ENCODE measurements at places on chromosomes 16 and 17.

GRCh38 chr17:73098919-73099318 lies 6.4 kb upstream of the SLC39A11 start:
- no peak for DNase-seq

GRCh38 chr16:28301620-28302019 lies 9.3 kb downstream of the SBK1 start:
- no peak for DNase-seq

DNA sequence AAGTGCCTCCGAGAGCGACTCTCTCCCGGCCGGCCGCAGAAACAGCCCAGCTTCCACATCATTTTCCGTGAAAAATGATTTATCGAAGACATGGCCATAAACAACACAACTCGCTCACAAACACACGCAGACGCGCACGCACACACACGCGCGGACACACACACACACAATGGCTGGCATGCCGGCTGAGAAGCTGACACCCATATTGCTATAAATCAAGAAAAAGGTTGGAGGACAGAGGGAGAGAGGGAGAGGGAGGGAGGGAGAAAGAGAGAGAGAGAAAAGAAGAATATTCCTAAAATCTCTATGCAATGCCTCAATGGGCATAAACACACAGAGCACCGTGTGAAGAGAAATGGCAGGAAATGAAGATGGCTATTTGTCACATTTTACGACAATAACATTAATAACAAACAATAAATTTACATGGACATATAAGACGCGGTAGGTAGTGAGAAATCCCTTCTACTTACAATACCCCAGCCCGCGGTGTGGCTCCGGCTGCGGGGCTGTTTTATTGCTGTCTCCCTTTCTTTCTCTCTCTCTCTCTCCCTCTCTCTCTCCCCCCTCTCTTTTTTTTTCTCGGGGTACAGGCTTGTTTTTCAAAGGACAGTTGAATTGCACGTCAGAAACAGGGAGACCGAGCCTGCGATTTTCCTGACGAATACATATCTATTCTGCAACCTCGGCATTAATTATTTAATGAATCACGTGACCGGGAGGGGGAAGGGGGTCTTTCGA lies 9.5 kb downstream of the HOXB4 start:
- DNase-seq, result no peak

DNA sequence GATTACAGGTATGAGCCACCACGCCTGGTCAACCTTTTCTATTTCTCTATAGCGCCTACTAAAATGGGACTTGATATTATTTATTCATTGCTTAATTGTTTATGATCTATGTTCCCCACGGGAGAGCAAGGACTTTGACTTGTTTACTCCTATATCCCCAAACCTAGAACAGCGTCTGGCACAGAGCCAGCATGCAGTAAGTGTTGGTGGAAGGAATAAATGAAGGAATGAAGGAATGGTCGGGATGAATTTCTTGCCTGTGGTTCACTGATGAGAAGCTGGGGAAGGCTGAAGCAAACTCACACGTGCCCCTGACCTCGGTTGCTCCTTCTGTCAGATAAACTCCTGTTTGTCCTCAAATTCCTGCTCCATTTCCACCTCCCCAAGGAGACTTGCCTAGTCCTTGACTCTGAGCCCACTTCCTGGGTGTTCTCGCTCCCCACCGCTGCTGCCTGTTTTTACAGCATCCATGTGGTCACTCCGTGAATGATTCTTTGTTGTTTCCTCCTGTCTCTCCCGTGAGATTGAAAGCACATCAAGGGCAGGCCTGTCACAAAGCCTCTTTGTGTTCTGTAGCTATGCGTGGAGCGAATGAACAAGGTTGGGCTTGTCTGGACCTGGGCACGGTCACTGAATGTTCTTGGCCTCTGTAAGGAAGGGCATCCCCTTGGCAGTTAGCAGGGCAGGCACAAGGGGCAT lies 17.3 kb downstream of the C17orf100 start:
- DNase-seq, result no peak

DNA sequence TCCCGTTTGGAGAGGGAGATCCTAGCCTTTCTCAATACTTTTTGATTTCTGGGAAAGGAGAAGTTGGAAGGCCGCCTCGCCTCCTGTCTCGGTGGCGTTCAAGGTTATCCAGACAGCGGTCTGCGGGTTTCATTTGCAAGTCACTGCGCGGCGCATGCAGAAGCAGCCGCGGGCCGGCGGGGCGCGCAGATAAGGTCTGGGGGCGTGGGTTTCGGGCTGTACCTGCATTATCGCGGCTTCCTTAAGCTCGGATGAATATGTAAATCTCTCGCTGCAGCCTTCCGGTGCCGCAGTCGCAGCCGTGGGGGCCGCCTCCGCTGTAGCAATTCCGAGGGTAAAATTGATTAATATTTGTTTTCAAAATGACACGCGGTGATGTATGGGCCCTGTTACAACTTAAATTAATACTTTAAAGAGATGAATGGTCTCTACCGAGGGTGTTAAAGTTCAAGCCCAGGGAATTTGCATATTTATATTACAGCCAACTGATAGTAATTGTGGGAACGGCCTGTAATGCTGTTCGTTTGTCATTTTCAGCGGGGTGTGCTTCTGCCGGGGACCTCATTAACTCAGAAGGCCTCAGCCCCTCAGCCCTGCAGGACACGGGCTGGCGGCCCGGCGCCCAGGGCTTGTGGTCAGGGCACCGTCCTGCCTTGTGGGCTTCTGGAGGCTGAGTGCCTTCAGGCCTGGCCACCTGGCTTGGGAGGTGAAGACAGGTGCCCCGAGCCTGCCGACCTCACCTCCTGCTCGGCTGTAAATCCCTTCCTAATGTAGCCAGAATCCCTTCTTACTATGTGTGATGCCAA lies 99.4 kb downstream of the CYLD start:
- DNase-seq, result peak; percentile 7

DNA sequence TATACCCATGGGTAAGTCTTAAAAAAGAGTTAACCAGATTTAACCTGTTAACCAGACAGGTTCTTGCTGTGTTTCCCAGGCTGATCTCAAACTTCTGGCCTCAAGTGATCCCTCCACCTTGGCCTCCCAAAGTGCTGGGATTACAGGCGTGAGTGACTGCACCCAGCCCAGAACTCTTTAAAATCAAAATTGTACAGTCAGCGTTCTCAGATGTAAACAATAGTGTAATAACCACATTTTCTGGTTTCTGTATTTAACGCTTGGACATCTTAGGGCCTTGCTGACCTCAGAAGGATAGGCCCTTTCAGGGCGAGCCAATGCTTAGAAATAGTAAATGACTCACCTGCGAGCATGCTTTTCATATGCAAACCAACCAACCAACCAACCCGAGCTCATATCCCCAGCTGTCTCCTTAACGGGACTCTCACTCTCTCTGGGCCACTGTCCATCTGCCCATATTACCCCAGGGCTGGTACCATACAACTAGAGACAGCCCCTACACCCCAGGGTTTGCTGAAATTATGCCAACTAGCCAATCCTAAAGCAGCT lies 415.0 kb upstream of the XYLT1 start:
- no peak for DNase-seq

- DNase-seq, result no peak
These were observed 734 bp downstream of the PGAP3 start for GRCh38 chr17:39687101-39687545.

- DNase-seq, result peak; percentile 48
These were observed 26.1 kb upstream of the KDM8 start for GRCh38 chr16:27177031-27177774.

DNA sequence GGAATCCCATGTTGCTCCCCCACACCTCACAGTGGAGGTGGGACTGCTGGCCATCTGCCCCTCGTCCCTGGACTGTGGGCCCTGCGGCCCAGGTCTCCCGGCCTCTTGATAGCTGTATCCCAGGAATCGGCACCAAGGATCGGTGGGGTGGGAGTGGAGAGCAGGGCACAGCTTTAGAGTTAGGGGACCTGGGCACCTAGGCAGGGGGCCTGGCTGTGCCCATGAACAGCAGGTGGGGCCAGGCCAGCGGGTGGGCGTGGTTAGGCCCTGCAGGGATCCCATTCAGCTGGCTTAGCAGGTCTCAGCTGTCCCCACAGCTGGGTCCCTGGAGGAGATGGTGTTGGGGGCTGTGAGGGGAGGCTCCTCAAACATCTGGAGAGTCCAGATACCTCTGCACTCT lies 49.2 kb downstream of the SREBF1 start:
- DNase-seq, result no peak

GRCh38 chr16:57797526-57798266 lies 4.6 kb downstream of the KIFC3 start:
- DNase-seq, result no peak

DNA sequence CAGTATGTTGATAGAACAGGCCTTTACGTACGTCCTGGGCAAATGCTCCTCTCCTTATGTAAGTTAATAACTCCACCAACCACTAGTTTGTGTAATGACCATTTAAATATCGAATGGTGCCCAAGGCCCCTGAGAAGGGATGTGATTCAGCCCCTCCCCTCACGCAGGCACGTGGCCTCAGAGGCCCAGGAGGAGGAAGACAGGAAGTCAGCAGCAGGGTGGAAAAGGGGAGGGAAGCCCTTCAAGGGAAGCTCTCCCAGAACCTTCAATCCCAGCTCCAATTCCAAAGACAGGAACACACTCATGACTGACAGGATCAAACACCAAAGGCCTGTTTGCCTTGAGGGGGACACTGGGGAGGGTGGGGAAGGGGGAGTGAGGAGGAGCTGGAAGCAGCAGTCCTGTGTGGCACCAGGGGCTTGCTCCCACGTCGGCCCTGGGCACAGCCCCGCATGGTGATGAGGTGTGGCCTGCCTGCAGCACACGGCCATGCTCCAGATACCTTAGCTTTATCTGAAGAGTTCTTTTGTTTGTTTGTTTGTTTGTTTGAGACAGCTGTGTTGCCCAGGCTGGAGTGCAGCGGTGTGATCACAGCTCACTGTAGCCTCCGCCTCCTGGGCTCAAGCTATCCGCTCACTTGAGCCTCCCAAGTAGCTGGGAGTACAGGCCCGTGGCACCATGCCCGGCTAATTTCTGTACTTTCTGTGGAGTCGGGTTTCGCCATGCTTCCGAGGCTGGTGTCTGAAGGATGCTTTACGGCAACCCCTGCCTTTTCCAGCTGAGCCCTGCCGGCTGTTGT lies 105.0 kb downstream of the ZNF778 start:
- peak; percentile 86 for DNase-seq

- no peak for DNase-seq
These were observed 588.3 kb upstream of the ZFHX3 start for GRCh38 chr16:73636196-73636595.

GRCh38 chr16:84451781-84452180 lies 52.7 kb downstream of the MEAK7 start:
- no peak for DNase-seq

DNA sequence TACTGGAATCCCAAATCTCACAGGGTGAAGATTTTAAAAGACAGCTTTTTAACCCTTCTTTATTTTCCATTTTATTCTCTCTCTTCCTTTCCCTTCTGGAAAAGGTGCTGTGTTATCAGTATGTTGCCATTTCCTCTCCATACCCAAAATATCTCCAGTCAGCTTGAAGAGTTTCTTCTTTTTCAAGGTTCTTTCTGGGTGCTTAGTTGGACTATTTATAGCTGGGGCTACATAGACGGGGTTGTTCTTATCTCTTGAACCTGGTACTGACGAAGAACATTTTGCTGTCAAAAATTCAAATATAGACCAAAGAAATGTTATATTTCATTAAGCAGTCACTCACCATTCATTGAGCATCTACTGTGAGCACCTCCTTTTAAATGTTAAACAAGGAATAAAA lies 48.6 kb downstream of the IST1 start:
- DNase-seq, result no peak

DNA sequence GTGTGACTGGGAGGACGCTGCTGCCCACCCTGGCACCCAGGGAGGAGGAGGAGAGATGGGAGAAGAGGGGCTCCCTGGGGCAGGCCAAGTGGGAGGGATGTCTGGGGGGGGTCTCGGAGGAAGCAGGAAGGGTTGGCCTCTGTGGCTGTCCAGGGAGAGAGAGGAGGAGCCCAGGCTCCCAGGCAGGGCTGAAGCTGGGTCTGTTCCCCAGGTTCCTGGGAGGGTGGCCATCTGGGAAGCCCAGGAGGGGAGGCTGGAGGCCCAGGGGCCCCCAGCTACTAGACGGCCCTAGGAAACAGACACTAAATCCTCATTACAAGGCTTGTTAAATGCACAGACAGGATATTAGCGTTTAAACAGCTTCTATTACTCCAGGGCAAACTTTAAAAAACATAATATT lies 139.8 kb downstream of the ENGASE start:
- no peak for DNase-seq

- DNase-seq, result no peak
These were observed 7.6 kb upstream of the FZD2 start for GRCh38 chr17:44549686-44550085.

DNA sequence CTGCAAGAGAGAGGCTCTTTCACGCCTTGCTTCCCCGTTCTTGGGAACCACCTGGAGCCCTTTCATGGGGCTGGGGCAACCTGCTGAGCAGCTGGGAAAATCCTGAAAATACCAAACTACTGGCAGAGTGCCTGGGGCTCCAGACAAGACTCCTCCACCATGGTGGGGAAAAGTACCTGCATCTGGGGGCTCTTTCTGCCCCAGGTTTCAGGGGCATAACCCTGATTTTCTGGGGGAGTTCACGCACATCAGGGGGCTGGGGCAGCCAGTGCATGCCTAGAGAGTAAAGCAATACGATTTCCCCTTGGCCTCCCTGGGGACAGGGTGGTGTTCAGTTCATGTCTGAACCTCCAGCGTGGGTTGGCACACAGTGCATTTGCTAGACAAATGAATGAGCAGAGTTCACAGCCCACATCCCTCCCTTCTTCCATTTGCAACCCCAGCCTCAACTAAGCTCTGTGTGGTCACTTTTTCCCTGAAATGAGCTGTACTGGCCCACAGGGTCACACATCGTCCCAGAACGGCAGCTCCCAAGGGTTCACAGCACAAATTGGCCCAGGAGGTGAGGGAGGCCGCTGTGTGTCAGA lies 5.2 kb upstream of the CDC42EP4 start:
- DNase-seq, result peak; percentile 67

DNA sequence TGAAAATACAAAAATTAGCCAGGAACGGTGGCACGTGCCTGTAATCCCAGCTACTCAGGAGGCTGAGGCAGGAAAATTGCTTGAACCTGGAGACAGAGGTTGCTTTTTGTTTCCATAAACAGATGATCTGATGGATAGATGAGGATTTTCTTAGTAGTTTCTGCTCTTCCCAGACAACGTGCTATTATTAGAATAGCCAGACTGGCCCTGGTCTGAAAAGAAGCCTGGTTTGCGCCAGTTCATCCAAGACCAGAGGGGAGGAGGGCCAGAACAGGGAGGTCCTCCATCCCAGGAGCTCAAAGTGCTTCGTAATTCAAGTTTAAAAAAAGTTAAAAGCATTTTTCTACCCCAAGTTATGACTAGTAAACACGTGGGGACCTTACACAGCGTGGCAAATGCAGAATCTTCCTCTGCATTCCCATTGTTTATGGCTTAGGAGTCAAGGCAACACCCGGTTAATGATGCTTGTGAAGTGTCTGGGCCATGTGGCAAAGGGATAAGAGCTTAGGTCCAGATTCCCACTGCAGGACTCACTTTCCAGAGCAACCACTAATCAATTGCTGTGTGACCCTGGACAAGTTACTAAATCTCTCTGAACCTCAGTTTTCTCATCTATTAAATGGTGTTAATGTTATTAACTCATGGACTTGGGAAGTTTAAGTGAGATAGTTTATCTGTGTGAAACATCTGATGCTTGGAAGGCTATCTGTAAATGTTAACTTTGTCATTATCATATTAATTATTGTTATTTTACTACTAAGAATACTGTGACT lies 205.4 kb downstream of the CCDC182 start:
- no peak for DNase-seq

- peak; percentile 93 for DNase-seq
These were observed at the start of gene FAAP100 for GRCh38 chr17:81552244-81553017. FAAP100 (minus strand) TSS chr17:81552353; CDS start chr17:81552330, 23 bp downstream.

GRCh38 chr17:10243883-10244844 lies 45.8 kb upstream of the GAS7 start:
- DNase-seq, result no peak

GRCh38 chr17:75191584-75191983 lies 8.8 kb upstream of the SUMO2 start:
- DNase-seq, result no peak
